Stimulated activated CD4-positive, alpha-beta T cell treated with anti-CD3 and anti-CD28 coated beads, Interleukin-1b, Interleukin-23, amount 100 ng/mL, for 1 hour (primary cell): ENCODE measurements at places on chromosomes 13 and 19.
A peak's percentile ranks its signal among the peaks of the same experiment; 100 is the strongest.

DNA sequence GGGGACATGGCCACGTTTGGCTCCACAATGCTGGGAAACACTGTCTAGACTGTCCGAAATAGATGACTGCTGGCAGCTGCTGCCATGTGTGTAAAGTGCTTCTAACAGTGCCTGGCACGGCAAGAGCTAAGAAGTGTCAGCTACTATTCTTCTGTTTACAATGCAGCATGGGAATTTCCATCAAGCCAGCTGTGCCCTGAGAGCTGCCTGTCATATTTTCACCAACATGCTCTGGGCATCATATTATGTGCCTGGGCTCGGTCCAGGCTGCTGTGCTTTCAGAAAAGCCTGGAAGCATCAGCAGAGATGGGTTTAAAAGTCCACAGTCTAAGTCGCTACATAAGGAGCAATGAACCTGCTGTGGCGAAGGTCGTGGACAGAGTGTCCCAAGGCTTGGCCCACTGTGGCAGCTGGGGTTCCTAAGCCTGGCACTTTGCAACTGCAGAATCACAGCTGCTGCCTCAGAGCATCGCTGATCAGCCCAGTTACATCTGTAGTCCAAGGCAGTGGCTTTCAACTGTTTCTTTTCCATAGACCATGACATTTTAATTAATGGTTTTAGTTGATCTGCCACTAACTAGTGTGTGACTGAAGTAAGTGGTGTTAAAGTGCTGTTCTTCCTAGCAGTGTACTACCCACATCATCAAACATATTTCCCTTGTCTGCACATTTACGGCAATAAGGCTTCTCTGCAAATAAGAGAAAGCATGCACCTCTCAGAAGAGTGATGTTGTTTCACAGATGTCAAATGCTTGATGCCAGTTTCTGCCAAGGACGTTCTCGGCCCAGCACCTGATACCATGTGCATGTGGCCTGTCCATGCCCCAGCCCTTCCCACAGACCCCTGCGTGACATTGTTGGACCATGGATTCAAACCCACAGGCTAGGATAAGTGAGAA is 95.7 kb upstream of the C1QTNF9B start:
- DNase-seq = no peak

- DNase-seq = no peak
Observed at GRCh38 chr13:81171065-81171647, 830.2 kb upstream of the SPRY2 start.

DNA sequence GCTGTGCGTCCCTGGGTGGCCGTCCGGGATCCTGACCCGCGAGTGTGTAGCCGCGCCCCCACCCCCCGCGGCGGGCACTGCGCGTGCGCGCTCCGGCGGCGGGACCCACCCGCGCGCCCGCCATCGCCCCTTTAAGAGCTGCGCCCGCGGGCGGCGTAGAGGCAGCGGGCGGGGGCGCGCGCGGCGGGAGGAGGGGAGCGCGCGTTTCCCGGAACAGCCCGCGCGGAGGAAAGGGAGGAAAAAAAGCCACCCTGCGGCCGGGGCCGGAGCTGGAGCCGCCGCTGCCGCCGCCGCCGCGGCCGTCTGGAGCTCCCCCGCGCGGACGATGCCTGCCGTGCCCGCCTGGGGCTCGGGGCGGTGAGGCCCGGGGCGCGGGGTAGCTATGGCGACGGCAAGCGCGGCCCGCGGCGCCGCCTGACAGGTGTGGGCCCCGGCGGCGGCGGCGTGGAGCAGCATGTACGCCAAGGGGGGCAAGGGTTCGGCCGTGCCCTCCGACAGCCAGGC is at the start of gene SSBP4:
SSBP4 (plus strand) TSS at position 204 of the 504 bp plus-strand sequence; CDS start at position 455, 251 bp downstream.
- DNase-seq = peak; percentile 44

DNA sequence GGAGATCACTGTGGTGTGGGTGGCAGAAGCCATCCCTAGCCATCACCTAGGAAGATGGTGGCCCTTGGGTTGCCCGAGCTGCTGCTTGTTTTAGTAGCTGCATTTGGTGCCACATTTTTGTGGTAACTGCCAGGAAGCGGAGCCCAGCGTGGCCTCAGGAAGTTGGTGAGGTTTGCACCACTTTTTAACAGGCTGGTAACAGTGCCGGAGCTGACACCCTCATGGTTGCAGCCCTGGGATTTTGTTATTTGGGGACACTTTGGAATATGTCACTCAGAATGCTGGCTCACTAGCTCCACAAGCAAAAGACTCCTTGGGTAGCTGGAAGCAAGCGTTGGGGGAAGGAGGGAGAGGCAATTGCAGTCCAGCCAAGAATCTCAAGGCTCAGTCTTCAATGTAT is 22.1 kb downstream of the ACTN4 start:
- no peak for DNase-seq

DNA sequence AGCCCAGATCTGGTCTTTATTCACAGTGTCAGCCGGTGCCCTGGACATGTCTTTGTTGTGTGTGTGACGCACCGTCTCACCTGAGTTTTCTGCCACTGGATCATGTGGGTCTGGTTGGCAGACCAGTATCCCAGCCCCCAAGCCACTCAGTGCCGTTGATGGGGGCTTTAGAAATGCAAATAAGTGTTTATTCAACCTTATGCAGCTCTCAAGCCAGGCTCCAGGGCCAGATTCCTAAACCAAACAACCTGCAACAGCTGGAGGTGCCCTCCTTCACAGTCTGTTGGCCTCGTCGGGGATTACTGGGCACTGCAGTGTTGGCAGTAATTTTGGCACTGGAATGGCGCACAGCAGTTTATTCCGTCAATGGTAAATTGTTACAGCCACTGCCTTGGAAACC is 21.6 kb downstream of the FAM124A start:
- no peak for DNase-seq

GRCh38 chr13:50927701-50928100 is 18.1 kb downstream of the RNASEH2B start:
- DNase-seq = no peak

- DNase-seq = no peak
Observed at GRCh38 chr19:55080121-55080967, 4.7 kb downstream of the EPS8L1 start.
